ENCODE measurements at places on chromosomes 6 and 20.

GRCh38 chr6:46629691-46630090, 22.9 kb downstream of the CYP39A1 start:
- no peak for DNase-seq

- no peak for DNase-seq
Measured at GRCh38 chr6:147267658-147268057, 63.4 kb downstream of the STXBP5 start.

DNA sequence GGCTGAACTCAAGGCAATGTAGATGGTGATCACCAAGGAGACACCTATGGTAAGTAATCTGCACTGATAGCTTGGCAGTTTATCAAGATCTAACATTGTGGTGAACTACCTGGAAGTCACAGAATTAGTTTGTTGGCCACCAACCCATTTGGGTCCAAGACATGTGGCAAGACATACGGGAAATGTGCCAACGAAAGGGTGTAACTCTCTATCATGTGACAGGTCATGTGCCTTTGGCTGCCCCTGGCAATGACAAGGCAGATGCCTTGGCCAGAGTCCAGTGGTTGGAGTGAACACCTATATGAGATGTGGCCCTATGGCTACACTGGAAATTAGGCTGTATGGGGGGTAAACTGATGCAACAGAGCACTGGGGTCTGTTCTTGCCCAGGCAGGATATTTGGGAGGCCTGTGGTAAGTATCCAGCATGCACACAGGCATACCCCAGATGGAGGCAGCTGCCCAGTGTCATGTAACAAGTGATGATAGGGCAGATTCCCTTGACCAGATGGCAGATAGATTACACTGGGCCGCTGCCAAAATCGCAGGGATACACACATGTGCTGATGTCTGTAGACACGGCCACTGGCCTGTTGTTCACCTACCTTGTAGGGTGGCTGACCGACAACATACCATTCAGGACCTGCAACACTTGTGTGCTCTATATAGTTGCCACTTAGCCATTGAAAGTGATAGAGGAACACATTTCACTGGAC, 35.5 kb upstream of the HSF2 start:
- no peak for DNase-seq

GRCh38 chr6:18119236-18119635, 3.2 kb downstream of the NHLRC1 start:
- no peak for DNase-seq

GRCh38 chr20:6421321-6422248, 298.8 kb upstream of the FERMT1 start:
- DNase-seq = no peak

DNA sequence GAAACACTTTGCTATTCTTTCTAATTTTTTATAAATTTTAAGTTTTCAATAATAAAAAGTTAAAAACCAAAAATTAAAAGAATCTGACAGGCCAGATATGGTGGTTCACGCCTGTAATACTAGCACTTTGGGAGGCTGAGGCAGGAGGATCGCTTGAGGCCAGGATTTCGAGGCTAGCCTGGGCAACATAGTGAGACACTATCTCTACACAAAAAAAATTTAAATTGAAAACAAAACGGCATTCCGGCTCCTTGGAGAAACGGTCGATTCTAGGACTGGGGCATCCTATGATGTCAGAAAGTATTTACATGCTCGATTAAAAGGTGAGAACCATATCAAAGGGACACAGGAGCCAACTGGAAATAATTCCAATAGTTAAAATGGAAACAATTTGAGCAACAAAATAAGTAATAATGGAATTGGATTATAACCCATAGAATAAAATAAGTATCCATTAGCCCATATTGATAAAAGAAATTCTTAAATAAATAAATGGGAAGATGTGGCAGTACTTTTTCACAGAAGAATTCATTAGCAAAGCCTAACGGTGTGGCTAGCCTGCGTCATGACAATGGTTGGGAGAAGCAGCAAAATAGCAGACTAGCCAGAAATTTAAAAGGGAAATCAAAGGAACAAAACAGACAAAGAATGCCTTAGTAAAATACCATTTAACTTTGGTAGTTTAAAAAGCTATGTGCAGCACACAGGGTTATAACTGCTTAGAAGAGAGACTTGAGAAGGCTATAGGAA, 21.3 kb downstream of the HLA-E start:
- no peak for DNase-seq

DNA sequence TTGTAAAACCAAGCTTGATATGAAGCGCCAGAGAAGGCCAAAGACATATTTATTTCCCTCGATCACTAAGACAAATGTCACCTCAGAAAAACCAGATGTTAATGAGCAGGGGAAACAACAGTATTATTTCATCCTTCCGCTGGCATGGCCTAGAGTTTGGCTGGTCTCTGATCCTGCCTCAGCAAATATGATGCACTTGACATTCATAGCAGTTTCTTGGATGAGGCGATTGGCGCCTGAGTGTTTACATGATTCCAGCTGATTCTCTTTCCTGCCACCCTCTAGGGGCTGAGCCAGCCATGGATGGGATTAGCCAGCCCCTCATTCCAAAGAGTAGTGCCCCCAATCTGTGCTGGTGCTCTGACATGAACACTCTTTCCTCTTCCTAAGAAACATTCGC, 67.9 kb downstream of the STMND1 start:
- no peak for DNase-seq

- DNase-seq = no peak
Measured at GRCh38 chr6:151647976-151648639, 154.3 kb downstream of the CCDC170 start.

GRCh38 chr6:81725127-81725526, 27.4 kb downstream of the TENT5A start:
- no peak for DNase-seq

- DNase-seq = no peak
Measured at GRCh38 chr6:25387483-25387882, 108.3 kb downstream of the CARMIL1 start.

All from activated naive CD4-positive, alpha-beta T cell (primary cell).